ENCODE measurements at places on chromosomes 11 and 22. TPM values are rescaled to one million over a fixed set of nuclear protein-coding genes. Genes with fewer than 3 reads are reported as not detected.

NECTIN1 gene
- polyA plus RNA-seq: 45.9 TPM

SLC22A12 gene
- polyA plus RNA-seq: 5.6 TPM

OOSP1 gene
- polyA plus RNA-seq: not detected

DNA sequence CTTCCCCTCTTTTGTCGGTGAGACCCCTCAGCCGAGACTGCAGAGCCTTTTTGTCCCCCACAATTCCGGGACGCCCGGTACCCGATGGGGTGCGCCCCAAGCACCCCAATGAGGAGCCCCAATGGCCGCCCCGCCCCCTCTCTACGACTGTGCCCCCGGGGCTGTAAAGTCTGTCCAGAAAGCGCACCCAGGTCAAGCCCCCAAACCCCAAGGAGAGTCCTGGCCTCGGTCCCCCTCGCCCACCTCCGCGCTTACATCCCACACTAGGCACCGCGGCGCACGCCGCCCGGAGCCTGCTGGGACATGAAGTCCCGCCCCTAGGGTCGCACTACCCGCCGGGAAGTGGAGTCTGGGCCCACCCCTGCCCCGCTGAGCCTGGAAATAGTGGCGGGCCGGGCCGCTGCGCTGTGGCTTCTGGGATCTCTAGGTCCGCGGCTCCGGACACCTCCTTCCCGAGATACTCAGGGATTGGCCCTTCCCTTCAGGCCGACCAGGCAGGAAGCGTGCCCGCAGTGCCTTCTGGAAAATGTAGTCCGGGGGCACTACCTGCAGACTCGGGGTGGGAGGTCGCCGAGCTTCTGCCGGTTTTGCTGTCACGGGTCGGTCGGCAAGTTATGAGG is at the start of gene MEN1:
Gene MEN1, minus strand, starts transcription at position 281 of the 620 bp plus-strand sequence. CDS start 442 bp downstream, outside the sequence.
- DNase-seq: peak; percentile 96

DNA sequence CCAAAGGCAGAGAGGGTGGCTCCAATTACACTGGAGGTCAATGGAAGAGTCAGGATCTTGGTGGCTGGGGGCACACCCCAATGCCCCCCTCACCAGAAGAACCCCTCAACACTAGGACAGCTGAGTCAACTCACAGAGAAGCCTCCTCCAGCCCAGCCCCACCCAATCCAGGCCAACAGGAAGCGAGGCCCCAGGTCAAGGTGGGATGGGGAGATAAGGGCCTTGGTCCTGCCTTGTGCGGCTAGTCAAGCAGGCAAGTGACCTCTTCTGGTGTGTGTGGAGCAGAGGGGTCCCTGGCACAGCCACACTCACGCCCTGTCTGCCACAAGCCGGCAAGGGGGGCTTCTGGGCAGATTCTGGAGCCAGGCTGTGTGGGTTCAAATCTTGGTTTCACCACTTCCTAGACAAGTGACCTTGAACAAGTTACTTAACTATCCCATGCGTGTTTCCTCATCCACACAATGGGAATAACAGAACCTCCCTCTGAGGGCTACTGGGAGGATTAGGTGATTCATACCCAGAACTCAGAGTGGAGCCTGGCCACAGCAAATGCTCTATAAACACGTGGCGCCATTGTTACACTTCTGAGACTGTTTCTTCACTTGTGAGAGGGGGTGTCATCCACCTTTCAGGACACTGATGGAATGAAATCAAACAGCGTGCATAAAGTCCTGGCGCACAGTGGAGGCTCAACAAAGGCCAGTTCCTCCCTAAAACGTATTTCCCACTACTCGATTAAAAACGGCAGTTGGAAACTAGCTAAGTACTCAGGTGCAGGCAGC is 3.2 kb downstream of the TTLL12 start:
- DNase-seq: no peak

DNA sequence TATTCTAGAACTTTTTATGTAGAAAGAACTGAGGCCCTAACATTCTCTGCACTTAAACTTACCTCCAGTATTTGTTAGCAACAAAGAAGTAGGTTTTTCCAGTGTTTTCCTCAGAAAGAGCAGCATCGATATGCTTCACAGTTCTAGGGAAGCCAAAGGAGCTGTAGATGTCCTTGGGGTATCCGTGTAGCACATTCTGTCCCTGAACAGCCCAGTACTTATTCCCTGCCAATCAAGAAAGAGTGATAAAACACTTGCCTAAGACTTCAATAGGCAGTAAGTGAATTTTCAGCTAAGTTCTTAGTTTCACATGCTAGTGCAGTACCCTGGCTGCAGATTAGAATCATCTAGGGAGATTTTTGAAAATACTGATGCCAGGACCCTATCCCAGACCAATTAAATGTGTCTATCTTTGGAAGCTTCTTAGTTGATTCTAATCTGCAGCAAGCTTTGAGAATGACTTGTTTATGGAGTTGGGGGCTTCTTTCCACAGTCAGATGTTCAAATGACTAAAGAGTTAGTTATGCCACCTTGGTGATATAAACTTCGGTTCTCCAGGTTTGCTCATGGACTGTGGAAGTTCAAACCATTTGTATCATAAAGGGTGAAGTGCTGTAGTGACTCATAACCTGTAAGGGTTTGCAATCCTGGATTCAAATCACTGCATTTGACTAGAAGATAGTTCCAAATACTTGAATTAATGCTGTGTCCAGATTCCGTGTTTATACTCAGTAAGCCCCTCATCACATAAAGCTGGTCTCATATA is 6.5 kb downstream of the MMP1 start:
- no peak for DNase-seq

DNA sequence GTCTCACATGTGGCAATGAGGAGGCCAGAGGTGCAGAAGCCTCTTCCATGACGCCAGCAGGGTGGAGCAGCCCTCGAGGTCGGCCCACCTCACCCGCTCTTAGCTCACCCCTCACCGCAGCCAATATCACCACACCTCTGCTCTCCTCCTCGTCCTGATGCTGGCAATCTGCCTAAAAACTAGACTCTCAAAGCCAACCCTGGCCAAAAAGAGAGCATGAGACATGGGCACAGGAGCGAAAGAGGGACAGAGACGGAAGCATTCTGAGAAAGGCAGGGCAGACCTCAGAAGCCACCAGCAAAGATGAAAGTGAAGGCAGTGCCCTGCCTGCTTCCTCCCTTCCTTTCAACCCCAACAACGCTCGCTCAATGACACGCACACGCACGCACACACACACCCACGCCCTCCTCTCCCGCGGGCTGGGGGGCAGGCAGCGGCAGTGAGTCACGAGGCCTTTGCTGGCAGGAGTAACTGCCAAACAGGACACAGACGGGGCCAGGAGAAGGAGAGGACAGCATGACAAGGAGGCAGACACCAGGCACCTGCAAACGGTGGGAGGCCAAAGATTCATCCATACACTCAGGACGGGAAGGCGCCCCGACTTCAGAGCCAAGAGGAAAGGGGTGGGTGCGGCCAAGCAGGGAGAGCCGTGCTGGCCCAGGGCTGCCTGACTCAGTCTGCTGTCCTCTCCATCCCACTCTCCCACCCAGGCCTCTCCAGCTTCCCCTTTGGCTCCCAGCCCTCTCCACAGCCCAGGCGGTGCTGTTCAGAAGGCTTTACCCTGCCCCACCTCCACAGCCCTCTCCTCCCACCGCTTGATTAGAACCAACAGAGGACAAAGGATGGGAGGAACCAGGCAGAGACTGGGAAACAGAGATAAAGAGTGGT is 11.4 kb downstream of the IGSF9B start:
- no peak for DNase-seq

DNA sequence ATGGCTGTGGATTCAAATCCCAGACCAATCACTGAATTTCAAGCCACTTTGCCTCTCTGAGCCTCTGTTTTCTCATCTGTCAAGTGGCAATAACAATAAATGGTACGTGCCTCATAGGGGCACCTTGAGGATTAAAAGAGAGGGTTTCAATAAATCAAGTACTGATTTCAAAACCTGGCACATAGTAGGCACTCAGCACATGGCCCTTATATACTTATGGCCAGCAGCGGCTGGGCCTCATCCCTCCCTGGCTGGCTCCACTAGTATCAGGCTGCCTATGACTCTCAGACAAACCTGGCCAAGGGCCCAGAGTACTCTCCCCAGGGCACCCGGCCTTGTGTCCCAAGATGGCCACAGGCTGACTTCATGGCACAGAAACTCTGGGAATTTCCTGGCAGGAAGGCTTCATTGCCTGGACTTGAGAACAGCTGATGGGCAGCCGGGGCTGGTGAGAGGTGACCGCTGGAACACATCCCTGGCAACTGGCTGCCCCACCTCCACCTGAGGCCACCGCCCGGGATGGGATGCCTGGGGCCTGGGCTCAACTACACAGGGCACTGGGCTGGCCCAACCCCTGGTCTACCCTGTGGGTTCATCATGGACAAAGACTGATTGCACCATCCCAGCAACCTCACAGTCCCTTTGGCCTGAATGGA is 3.4 kb downstream of the FADS3 start:
- DNase-seq: no peak

- no peak for DNase-seq
Measured at GRCh38 chr11:57459164-57460021, 935 bp upstream of the RTN4RL2 start.

DNA sequence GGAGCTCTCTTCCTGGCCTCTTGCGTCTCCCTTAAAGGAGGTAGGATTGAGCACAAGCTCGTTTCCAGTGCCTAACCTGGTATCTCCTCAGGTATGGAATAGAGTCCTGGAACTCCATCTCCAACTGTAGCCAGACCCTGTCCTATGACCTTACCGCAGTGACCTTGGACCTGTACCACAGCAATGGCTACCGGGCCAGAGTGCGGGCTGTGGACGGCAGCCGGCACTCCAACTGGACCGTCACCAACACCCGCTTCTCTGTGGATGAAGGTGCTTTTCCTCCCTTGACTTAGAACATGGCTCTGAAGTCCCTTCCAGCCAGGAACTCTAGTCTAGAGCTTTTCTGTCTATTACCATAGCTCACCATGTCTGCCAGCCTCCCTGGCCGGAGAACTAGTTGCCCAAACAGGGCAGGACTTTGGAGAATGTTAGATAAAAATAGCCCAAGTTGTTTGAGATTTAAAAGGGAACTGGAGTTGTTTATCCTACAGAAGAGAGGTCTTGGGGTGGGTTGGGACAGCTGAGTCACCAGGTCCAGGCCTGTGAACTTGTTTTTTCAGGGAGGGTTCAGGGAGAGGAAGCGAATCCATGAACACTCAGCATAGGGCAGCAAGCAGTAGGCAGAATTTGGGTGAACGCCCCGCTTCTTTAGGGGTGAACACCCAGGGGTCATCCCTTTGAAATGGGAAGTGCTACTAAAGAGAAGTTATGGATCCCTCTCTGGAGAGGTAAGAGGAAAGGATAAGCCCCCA is 3.3 kb downstream of the IL10RA start:
- no peak for DNase-seq

DNA sequence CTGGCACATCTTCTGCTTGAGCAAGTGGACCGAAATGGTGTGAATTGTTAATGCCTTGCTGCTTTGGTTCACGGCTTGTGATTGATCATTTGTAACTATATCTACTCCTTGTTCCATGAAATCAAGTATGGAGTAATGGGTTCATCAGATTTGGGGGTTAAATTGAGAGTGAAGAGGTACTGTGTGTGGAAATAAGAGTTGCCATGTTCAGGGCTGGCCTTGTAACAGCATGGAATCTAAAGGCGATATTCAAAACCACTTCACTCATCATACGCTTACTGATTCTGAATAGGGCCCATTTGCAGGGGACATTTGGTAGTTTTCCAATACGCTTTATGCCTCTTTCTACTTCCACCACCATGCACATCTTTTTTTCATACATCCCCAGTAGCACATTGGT is 122.2 kb downstream of the DCDC1 start:
- no peak for DNase-seq

DNA sequence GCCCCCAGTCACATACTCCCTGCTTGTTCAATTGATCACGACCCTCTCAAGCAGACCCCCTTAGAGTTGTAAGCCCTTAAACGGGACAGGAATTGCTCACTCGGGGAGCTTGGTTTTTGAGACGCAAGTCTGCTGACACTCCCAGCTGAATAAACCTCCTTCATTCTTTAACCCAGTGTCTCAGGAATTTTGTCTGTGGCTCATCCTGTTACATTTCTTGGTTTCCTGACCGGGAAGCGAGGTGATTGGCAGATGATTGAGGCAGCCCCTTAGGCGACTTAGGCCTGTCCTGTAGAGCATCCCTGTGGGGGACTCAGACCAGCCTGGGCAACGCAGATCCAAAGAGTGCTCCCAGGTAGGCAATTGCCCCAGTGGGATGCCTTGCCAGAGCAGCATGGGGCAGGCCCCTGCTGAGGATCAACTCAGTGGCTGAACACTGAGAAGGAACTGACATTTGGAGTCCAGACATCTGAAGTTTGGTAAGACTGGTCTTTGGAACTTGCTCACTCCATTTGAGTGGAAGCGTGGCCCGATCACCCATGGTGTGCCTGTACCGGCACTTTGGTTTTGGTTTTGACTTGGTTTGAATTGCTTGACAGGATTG is 51.5 kb downstream of the NEU3 start:
- DNase-seq: no peak

- no peak for DNase-seq
Measured at GRCh38 chr11:131682373-131683015, 312.1 kb downstream of the NTM start.

Measured in renal pelvis (tissue), 12 donors.